ENCODE measurements at places on chromosomes 1 and 21.
A peak's percentile ranks its signal among the peaks of the same experiment; 100 is the strongest.

GRCh38 chr1:157652859-157653493, 47.6 kb downstream of the FCRL3 start:
- no peak for DNase-seq

- no peak for DNase-seq
Observed at GRCh38 chr1:216612291-216612690, 110.9 kb downstream of the ESRRG start.

- DNase-seq, result no peak
Observed at GRCh38 chr1:77672374-77672773, 10.1 kb downstream of the ZZZ3 start.

- DNase-seq, result no peak
Observed at GRCh38 chr1:40339420-40340323, 22.6 kb upstream of the COL9A2 start.

- no peak for DNase-seq
Observed at GRCh38 chr1:212614453-212615200, 6.1 kb downstream of the ATF3 start.

- peak; percentile 71 for DNase-seq
Observed at GRCh38 chr1:161721738-161722343, 497 bp downstream of the FCRLB start.

DNA sequence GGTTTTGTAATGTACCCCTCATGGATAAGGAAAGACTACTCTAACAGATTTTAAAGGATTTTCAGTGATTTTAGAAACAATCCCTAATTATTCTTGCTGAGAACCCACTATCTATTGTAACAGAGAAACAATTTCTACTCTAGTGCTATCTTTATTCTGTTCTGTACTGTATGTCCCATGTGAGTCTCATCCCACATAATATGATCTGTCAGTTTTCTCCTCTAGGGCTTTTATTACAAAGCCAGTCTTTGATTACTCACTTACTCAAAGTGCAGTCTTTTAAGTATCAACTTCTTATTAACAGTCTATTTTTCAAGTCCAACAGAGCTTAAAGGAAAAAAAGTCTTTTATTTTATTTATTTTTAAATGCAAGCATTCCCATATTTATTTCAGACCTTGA, 54.8 kb downstream of the CTH start:
- DNase-seq, result no peak

DNA sequence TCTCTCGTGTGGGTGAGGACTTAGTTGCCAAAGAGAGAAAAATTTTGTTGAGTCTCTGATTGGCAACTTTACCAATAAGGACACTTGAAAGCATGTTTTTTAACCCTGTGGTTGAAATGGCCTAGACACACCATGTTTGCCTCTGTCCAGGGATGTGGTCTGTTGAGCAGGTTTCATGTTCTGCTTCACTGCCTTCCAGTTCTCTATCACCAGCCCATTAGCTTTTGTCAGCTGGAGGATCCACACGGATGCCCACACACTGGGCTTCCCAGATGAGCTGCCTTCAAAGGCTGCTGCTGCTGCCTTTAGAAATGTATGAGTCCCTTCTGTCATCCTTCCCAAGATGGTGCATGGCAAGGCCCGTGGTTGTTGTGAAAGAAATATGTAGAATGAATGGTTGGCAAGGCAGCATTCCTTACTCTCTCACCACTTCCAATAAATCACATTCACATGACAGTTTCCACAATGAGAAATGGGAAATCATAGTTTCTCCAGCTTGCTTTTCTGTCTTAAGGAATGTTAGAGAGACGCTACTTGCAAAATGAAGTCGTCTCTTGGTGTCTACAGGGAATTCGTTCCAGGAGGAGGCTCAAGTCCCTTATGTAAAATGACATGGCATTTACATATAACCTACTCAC, 108.2 kb upstream of the SLC35F3 start:
- no peak for DNase-seq

DNA sequence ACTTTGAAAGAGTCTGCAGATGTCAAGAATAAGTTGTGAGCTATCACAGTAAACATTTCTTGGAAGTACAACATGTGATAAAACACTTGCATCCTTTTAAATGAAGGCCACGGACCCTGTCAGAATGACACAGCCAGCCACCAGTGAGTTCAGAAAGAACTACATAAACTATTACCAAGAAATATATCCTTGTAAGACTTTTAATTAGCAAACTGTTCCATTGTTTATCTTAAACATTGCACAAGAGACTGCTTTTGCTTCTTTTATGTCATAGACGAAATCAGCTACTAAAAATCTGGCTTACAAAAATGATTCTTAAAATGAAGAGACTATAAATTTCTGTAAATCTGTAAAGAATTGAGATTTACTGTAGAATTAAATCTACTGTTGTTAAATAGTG, 17.9 kb downstream of the LRRC7 start:
- no peak for DNase-seq

GRCh38 chr1:237736372-237737029, 154.2 kb downstream of the ZP4 start:
- peak; percentile 17 for DNase-seq

DNA sequence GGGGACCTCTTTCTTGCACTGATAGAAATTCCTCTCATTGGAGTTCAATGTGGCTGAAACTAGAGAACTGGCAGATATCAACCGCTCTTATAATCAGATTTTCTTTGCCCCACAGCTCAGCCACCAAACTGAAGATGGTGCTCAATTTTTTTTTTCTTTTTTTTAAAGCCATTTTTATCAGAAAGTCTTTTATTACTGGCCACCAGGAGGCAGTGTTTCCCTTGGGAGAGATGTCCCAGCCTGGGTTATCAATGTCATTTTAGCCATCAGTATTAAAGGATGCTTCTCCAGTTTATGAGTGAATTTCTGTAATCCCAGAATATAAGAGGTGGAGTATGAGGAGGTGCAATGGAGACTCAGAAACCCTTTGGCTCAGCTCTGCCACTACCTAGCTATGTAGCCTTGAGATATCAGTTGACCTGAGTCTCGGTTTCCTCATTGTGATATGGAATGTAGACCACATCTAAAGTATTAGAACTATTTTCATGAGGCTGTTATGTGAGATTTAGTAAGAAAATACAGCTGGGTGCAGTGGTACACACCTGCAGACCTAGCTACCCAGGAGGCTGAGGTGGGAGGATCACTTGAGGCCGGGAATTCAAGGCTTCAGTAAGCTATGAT, 27.6 kb downstream of the CD244 start:
- peak; percentile 56 for DNase-seq

GRCh38 chr1:44408632-44409602, 3.9 kb downstream of the RNF220 start:
- no peak for DNase-seq

- no peak for DNase-seq
Observed at GRCh38 chr1:151828921-151829320, 2.7 kb downstream of the RORC start.

DNA sequence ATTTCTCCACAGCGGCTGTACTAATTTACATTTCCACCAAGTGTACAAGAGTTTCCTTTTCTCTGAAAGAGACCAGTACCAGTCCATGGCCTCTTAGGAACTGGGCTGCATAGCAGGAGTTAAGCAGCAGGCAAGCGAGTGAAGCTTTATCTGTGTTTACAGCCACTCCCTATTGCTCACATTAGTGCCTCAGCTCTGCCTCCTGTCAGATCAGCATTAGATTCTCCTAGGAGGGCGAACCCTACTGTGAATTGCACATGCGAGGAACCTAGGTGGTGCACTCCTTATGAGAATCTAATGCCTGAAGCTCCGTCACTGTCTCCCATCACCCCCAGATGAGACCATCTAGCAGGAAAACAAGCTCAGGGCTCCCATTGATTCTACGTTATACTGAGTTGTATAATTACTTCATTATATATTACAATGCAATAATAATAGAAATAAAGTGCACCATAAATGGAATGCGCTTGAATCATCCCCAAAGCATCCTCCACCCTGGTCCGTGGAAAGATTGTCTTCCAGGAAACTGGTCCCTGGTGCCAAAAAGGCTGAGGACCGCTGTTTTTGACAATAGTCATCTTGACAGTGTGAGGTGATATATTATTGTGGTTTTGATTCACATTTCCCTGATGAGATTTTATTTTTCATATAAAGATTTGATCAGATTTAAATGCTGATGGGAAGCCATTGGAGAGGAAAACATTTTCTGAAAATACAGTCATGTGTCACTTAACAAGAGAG, 45.5 kb upstream of the MRPS6 start:
- no peak for DNase-seq

Measured in RKO (cell line).